ENCODE measurements at places on chromosomes 5 and 9.

GRCh38 chr5:158080112-158080511 is 221.2 kb upstream of the CLINT1 start:
- DNase-seq = no peak

- no peak for DNase-seq
These were observed 7.8 kb upstream of the MRNIP start for GRCh38 chr5:179866241-179867078.

GRCh38 chr5:76351176-76351575 is 51.9 kb upstream of the IQGAP2 start:
- no peak for DNase-seq

- no peak for DNase-seq
These were observed 848.8 kb downstream of the MAT2B start for GRCh38 chr5:164354139-164354751.

GRCh38 chr5:34941936-34942335 is 12.6 kb downstream of the DNAJC21 start:
- DNase-seq = no peak

DNA sequence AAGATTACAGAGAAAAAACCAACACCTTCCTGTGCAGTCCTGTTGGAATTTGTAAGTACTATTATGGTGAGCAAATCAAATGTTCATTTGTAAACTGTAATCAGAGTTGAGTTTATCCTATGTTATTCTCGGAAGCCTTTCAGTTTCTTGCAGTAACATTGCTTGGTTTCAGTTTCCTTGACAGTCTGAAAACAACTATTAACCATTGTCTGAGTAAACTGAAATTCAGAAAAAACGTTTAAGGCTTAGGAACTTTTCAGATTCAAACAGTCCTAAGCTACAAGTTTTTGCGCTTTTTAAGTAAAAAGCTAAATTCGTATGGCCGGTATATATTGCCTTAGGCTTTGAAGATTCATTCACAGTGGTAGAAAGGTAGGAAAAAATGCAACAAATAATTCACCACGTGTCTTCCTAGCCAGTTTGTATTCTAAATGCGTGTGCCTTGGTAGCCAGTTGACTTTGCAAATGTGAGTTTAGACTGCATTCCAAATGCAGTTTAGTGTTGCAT is 2.5 kb downstream of the GPBP1 start:
- DNase-seq = no peak

DNA sequence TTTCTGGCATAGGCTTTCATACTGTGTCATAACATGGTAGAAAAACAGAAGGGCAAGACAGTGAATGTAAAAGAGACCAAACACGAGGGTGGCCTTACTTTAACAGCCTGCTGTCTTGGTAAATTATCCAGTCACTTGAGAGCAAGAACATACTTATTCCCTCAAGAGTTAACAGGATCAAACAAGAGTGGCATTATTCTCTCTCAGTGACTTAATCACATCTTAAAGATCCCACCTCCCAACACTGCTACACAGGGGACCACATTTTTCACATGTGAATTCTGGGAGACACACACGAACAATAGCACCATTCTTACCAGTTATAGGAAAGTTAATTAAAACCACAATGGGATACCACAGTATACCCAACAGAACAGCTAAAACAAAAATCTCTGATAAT is 898.0 kb upstream of the C9orf72 start:
- no peak for DNase-seq

GRCh38 chr9:38641985-38642864 is 21.8 kb upstream of the ANKRD18A start:
- no peak for DNase-seq

DNA sequence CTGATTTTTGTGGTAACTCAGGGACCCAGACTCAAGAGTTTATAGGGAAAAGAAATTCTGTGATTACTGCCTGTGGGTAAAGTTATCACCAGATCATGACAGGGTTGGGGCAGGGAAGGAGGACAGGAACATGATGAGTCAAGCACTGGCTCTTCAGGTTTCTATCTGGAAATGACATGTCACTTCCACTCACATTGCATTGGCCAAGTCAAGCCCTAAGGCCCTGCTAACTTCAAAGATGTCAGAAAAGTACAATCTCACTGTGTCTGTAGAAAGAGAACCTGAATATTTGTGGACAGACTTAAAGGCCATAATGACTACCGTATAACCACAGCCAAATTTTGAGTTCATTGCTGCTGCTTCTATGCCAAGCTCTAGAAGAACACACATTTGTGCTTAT is 187.7 kb downstream of the TLE4 start:
- DNase-seq = no peak

- no peak for DNase-seq
These were observed 52.2 kb downstream of the SLC36A1 start for GRCh38 chr5:151499501-151500035.

GRCh38 chr9:101791938-101792337 is 53.5 kb upstream of the GRIN3A start:
- no peak for DNase-seq

- no peak for DNase-seq
These were observed 50.0 kb upstream of the ORM1 start for GRCh38 chr9:114272739-114273431.

DNA sequence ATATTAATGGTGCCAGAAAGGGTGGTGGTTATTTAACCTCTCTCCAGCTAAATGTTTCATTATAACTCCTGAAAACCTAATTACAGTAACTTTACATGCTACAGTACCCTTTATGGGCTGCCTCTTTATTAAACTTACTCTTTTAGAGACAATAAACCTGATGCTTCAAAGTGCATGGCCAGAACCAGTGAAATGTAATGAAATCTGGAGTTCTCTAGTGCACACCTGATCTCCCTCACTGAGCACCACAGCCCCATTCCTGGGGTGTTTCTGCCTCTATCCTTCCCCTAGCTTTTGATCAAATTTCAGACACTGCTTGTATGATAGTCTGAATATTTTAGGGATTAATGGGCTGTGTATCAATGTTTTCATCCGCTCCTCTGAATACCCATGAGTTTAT is 306.5 kb upstream of the WWC1 start:
- DNase-seq = no peak

- DNase-seq = no peak
These were observed 92.4 kb upstream of the CEP78 start for GRCh38 chr9:78143281-78144007.

DNA sequence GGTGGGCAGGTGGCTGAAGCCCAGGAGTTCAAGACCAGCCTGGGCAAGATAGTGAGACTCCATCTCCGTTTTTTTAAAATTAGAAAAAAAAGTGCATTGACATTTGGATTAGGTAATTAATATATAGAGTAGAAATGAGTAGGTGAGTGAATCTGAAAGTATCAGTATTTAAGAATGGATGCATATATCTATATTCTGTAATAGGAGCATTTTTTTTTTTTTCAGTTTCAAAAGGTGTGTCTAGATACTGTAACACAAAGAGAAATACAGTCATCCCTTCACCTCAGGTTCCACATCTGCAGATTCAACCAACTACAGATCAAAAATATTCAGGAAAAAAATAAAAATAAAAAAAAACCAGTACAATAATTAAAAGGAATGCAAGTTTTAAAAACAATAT is 50.8 kb downstream of the RBM27 start:
- DNase-seq = no peak

DNA sequence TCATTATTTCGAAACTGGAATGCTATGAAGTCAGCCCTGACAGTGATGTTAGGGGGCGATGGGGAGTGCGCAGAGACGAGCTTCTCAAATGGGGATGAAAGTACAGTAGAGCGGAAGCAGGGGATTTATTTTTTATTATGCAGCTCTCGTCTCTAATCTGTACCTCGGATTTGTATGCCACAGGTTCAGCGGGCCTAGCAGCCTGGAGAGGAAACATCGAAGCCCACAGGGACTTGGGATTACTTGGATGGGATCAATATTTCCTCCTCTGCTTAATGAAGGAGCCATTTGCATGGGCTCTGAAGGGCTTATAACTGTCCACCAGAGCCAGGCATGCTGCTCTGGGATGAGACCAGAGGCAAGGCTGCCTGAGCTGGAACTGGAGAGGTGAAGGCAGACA is 133.5 kb upstream of the RAPGEF1 start:
- no peak for DNase-seq

GRCh38 chr5:79261897-79262296 is 26.0 kb downstream of the JMY start:
- no peak for DNase-seq

GRCh38 chr9:134960701-134961181 is 43.0 kb upstream of the FCN1 start:
- no peak for DNase-seq

DNA sequence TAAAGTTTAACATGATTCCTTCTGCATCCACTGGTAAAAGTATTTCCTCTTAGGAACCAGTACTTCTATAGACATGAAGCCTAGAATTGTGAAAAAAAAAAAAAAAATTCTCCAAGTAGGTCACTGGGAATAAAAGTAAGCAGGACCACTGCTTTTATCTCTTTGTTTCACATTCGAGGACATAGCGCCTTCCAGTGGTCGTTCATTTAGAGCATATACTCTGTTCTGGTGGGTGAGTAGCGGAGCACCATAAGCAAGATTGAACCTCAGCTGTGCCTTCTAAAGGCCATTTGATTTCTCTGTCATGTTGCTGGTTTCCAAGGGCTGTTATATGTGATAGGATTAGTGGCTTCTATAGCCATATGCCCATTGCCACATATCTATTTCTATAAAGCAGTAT is 393.1 kb downstream of the TMEM232 start:
- no peak for DNase-seq

DNA sequence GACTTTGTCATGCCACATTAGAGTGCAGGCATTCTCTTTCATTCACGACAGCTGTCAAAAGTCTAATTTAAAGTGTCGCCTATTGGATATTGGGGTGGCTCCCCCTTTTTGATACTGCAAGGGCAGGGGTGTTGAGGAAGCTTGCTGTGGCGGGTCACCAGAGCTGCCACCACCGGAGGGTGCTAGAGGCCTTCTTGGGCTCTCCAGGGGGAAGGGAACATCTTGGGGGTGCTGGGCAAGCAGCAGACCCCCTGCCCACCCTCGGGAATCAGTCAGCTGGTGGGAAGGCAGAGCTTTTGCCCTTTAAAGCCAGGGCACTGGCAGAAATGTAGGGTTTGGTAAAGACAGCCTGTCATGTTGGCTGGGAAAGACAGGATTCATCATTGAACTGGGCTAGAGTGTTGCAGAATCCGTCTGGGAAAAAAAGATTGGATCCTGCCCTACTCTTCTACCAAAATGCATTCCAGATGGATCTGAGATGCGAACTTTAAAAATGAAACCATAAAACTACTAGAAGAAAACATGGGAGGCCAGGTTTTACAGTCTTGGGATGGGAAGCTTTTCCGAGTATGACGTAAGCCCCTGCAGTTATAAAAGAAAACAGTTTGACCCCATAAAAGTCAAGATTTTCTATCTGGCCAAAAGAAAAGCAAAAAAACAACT is 22.3 kb downstream of the COL5A1 start:
- no peak for DNase-seq

- DNase-seq = no peak
These were observed 69.5 kb upstream of the ANXA1 start for GRCh38 chr9:73081979-73082657.

- DNase-seq = no peak
These were observed 26.2 kb upstream of the RICTOR start for GRCh38 chr5:39100301-39100850.

- no peak for DNase-seq
These were observed 651.6 kb upstream of the RORB start for GRCh38 chr9:73845539-73845938.

- DNase-seq = no peak
These were observed 842 bp downstream of the MUSK start for GRCh38 chr9:110669433-110669832.

GRCh38 chr9:125496313-125496834 is 210.6 kb downstream of the MAPKAP1 start:
- DNase-seq = no peak
